AG04449 (cell line): ENCODE measurements at places on chromosomes 12 and 14.

DNA sequence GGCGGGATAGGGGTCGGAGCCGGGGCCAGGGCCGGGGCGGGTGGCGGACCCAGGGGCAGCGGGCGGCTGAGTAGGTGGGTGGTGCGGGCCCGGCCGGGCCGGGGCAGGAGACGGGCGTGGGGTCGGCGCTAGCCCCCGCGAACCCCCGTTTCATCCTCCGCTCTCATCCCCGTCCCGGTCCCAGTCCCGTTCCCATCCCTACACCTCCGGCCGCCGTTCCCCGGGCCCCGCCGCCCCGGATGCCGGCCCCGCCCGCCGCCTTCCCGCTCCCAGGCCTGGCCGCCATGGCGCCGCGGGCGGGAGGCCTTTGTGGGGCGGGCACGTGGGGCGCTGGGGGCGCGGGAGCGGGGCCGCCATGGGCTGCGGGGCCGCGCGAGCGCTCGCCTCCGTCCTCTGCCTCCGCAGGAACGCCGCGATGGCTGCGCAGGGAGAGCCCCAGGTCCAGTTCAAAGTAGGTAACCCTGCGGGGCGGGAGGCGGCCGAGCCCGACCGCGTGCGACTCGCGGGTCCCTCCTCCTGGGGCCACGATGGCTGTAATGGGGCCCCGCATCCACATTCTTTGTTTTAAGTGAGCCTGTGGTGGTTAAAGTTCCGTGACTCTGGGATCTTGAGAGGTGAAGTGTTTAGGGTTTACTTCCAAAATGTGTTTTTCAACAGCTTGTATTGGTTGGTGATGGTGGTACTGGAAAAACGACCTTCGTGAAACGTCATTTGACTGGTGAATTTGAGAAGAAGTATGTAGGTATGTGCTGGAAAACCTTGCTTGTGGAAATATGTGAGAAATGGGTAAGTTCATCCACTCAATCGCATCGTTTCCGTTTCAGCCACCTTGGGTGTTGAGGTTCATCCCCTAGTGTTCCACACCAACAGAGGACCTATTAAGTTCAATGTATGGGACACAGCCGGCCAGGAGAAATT, 572 bp downstream of the RAN start:
- no peak for DNase-seq

- no peak for DNase-seq
Measured at GRCh38 chr12:104698871-104699270, 242.1 kb downstream of the CHST11 start.

DNA sequence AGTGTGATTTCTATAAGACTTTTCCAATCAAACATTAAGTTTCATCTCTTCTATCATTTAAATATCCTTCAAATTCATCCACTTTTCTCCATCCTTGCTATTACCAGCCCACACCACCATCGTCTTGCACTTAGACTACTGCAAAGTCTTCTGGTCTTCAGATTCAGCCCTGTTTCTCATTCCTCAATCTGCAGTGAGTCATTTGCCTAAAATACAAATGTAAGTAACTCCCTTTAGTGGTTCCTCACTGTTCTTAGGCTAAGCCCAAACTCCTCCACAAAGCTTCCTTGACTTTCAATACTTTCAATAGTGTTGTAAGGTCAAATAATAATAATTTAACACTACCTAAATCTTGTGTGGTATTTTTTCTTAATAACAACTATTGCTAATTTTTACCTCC, 83.3 kb downstream of the PLEKHG7 start:
- no peak for DNase-seq

- no peak for DNase-seq
Measured at GRCh38 chr12:115313929-115314328, 630.0 kb upstream of the TBX3 start.

- DNase-seq = no peak
Measured at GRCh38 chr12:52952076-52952801, 3.3 kb downstream of the KRT18 start.

GRCh38 chr14:20485900-20486299, 16.7 kb downstream of the PNP start:
- no peak for DNase-seq

DNA sequence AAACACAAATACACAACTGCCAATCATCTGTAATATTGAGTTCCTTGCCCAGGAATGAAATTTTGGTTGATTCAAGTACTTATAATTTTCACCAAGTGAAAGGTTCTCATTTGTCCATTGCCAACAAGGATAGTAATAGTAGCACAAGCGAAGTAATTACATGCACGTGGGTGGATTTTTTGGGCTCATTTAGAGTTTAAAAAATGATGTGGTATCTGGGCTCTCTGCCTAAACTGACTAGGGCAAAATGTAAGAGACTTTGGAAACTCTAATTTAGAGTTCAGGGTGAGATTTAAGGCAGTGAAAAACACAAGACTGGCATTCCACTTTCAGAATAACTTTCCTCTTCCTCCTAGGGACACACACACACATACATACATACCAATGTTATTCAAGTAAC, 111.7 kb downstream of the MYRFL start:
- no peak for DNase-seq
